GM03348 (cell line): ENCODE measurements at places on chromosomes 1 and 21.

GRCh38 chr1:247471445-247472016, 13.6 kb upstream of the OR2B11 start:
- no peak for DNase-seq

DNA sequence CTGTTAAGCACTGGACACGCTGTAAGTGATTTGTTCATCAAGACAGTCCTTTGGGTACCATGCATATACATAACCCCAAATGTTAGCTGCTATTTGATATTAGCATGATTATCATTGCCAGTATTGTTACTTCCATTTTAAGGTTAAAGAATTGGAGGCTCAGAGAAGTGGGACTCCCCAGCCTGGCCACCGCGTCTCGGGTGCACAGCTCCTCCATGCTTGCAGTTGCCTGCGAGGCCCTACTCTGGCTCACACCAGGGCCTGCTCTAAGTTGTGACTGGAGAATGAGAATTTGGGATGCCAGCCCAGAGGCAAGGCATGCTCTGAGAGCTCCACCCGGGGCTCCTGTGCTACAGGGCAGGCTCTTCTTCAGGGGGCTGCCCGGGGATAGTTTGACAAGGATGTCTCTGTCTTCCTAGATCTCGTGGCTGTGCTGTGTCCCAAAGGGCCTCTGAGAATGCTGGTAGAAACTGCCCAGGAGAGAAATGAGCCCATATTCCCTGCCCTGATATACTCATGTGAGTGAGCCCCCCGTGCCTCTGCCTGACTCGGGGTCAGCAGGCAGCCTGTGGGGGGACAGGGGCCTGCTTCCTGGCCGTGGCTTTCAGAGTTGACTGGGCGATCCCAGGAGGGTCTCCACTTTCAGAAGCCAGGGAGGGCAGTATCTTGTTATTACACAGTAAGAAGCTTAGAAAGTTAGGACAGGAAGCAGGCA, 19.4 kb downstream of the PSEN2 start:
- DNase-seq, result no peak

GRCh38 chr1:179921981-179922872, 32.4 kb upstream of the CEP350 start:
- no peak for DNase-seq

DNA sequence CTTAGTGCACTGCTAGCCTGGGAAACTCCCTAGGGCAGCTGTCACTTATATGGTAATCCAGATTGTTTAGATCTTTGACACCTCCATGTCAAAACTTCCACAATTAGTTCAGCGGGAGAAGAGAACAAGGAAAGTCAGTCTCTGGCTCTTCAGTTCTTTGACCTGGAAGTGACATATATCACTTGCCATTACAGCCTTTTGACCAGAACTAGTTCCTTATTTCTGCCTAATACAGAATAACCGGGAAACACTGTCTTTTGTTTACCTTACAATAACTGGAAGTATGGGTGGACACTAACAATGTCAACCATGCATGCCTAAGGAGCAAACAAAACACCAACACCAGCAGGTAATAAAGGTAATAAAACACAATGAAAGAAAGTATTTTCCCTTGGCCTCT, 68.3 kb downstream of the C4BPA start:
- DNase-seq, result no peak

GRCh38 chr1:209063767-209064659, 519.5 kb upstream of the CAMK1G start:
- DNase-seq, result no peak

DNA sequence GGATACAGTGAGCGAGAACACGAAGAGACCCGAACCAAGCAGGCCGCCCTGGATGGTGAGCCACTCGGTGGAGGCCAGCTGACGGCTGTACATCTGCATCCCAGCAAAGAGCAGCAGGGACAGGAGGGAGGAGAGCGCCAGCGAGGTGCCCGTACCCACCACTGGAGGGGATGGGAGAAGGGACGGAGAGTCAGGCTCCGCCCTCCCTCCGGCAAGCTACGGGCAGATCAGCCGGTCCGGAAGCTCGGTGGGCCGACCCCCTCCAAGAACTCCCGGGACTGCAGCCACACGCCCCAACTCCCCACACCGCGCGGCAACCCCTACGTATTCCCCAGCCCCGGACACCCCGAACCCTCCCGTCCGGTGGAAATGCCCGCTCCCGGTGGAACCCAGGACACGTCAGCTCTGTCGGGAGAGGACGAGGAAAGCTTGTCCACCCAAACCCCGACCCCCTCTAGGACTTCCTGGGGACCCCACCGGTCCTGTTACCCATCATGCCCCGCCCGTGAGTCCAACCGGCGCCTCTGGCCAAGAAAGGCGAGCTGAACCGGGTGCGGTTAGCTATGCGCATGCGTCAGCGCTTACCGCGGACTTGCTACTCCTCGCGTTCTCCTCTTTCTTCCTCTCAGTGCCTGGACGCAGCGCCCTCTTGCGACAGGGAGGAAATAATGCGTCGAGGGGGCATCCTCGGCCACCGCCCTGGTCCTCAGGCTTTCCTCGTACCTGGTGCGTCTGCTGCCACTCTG, at the start of gene KRTCAP2:
KRTCAP2 (minus strand) TSS at position 573 of the 746 bp plus-strand sequence; CDS start at position 493, 80 bp downstream.
- DNase-seq, result peak; percentile 99

DNA sequence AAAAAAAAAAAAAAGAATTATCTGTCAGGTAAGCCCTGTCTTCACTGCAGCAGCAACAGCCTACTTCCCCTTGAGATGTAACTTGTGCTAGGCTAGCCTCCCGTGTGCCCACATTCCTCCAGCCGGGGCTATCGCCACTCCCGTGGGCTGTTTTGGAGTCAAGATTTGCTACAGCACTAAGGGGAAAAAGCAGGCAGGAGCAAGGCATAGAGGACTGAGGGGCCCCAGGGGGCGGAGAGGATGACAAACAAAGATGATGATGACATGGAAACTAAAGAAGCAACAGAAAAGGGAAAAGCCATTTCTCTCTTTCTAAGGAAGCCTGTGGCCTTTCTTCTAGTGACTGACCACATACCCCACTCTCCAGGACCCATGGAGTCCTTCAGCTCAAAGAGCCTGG, 1.9 kb downstream of the TNFAIP8L2 start:
- DNase-seq, result no peak

- DNase-seq, result no peak
Observed at GRCh38 chr1:9817734-9818133, 6.0 kb downstream of the CLSTN1 start.

DNA sequence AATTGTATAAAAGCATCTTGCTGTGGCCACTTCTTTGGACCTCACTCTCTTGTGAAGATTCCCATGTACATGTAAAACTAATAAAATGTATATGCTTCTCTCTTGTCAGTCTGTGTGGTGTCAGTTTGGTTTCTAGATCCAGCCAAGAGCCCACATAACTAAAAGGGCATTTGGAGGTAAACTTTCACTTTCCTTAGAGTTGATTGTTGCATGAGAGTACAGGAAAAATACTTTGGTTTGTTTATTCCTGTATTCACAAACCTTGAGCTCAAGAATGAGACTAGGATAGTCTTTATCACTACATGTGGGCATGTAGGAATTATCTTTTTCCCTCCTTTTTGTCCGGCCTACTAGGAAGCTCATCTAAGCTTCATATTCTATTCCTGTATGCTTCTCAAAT, 50.9 kb downstream of the KCTD3 start:
- no peak for DNase-seq

DNA sequence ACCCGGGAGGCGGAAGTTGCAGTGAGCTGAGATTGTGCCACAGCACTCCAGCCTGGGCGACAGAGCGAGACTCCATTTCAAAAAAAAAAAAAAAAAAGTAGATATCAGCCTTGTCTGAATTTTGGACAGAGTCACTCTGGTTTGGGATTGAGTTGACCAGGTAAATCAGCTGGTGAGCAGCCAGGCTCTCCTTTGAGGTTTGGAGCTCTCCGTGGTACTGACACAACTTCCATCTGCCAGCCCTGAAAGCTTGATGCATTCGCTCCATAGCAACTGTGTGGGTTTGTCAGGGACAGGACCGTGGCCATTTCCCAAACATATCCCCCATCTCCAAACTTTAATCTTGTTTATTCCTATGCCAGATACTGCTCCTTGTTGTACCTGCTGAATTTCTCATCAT, 155.2 kb downstream of the DMRTA2 start:
- no peak for DNase-seq

DNA sequence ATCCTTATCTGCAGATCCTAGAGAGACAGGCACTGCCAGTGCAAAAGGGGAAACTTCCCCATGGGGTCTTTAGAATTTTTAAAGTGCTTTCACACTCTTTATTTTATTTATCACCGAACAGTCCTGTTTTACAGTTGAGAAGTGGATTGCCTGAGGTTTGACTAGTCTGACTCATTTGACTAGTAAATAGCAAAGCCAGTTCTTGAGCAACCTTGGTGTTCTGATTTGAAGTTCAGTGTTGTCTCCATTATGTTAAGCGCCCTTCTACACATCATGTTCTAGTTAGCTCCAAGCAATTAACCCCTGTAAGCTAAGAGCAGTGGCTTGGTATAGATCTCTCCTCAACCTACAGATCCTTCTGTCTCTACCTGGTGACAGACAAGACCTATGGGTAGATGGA, 262.9 kb downstream of the CACNA1E start:
- no peak for DNase-seq

GRCh38 chr1:119469741-119470140, 37.3 kb upstream of the HSD3B1 start:
- DNase-seq, result no peak

DNA sequence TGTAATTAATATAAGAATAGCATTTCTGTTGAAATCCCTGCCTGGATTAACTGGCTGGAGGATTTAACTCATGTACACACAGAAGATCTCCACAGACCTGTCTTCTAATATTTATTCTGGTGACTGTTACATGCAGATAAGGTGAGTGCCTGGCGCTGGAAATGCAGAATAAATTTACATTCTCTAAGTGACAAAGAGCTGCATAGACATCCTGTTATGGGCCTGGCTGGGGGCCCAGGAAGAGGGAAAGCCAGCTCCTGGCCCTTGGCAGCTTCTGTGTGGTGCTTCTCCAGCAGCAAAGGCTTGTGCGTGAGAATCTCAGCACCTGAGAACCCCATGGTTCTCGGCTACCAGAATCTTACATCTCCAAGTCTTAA, 446.6 kb downstream of the PTPRU start:
- peak; percentile 41 for DNase-seq

DNA sequence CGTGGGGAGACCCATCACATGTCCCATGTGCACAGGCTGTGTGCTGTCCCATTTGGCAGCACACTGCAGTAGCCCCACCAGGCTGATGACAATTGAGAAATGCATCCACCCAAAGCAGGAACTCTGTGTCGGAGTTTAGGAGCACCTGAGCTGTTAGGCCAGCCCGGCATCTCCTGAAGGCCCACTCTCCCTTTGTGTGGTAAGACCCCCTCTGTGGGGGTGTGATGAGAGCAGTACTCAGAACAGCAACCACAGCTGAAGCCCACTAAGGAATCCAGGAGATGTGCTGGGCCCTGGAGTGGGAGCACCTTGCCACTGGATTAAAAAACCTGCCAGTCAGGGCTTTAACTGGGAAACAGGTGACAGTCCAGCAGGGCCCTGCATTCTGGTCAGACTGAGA, 37.2 kb downstream of the FCRL5 start:
- no peak for DNase-seq

DNA sequence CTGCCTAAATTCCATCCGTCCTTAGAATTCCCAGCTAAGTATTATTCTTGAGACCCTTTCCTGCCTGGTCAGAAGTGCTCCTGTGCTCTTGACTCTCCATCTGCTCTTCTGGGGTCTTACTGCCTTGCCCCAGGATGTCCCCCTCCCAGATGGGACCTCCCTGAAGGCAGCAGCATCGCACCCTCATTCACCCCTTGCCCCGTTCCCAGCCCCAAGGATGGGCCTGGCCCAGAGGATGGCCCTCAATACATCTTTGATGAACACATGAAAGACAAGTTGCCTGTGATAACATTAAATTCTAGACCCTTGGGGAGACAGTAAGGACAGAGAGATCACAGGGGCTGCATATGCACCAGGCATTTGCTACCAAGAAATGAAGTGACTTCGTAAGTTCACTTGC, 167.2 kb downstream of the TRABD2B start:
- no peak for DNase-seq

- no peak for DNase-seq
Observed at GRCh38 chr21:31457675-31458074, 113.6 kb upstream of the TIAM1 start.

GRCh38 chr1:47794530-47794929, 202.7 kb downstream of the TRABD2B start:
- DNase-seq, result no peak
